ENCODE measurements at places on chromosomes 5 and 9. TPM values are rescaled to one million over a fixed set of nuclear protein-coding genes. Genes with fewer than 3 reads are reported as not detected.

GRCh38 chr5:53165431-53166182 lies 56.0 kb upstream of the MOCS2 start:
- H3K27me3 ChIP-seq, result no peaks in the 10 kb centered on the region
- H3K4me3 ChIP-seq, result no peak overlapping the region
- H3K36me3 ChIP-seq, result no peaks in the 10 kb centered on the region

GRCh38 chr5:58793888-58794657 lies 211.2 kb downstream of the RAB3C start:
- H3K36me3 ChIP-seq, result no peaks in the 10 kb centered on the region
- peaks cover 25% of the 10 kb centered on the region for H3K4me1 ChIP-seq
- H3K4me3 ChIP-seq, result no peak overlapping the region
- no peak overlapping the region for H3K27ac ChIP-seq
- no peaks in the 10 kb centered on the region for H3K27me3 ChIP-seq

GRCh38 chr5:153459051-153459743 lies 31.3 kb upstream of the GRIA1 start:
- no peak overlapping the region for H3K4me3 ChIP-seq
- H3K4me1 ChIP-seq, result peaks cover 19% of the 10 kb centered on the region
- no peaks in the 10 kb centered on the region for H3K36me3 ChIP-seq
- no peak overlapping the region for H3K27ac ChIP-seq

DNA sequence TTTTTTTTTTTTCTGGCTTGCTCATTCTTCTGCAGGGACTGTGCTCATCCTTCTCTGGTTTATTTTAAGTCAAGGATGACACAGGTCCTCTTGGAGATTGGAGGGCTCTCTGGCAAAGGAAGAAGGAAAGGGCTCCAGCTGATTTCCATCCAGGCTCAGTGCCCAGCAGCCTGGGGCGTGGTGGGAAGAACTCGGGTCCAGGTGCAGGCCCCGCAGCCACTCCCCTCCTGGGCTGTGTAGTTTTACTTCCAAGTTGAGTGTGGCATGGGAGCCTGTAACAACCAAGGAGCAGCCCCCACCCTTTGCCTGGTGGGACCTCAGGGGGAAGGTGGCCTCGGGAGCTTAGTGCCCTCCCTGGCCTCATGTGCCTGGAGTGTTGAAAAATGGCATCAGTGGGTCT lies 58.9 kb downstream of the ANKRD33B start:
- peaks cover 21% of the 10 kb centered on the region for H3K4me1 ChIP-seq
- no peak overlapping the region for H3K27ac ChIP-seq
- DNase-seq, result no peak
- H3K27me3 ChIP-seq, result no peaks in the 10 kb centered on the region
- peaks cover 7% of the 10 kb centered on the region for H3K36me3 ChIP-seq

Gene SH3TC2
- total RNA-seq, result 0.78 TPM

Gene CARD6
- 0.24 TPM for total RNA-seq
